ENCODE measurements at places on chromosomes 7 and 10. TPM values are rescaled to one million over a fixed set of nuclear protein-coding genes. Genes with fewer than 3 reads are reported as not detected.

The UTF1 gene
- total RNA-seq, result not detected

The PVRIG gene
- not detected for total RNA-seq

DNA sequence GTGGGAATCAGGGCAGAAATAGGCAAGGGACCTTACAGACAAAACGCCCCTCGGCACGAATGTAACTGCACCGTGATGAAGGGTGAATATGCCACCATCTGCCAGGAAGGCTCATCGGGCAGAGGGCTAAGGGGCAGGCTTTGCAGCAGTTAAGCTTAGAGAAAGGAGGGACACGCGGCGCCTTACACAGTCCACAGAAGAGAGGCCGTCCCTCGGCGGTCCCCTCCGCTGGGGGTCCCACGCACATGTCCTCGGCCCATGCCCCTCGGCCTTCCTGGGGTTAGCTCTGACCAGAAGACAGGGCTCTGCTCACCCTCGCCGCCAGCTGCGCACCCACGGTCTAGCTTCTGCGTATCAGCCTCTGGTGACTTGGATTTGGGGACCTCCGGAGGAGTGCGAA, 141.1 kb downstream of the DYNC2I1 start:
- no peak for DNase-seq

- DNase-seq, result no peak
Observed at GRCh38 chr7:45181991-45182855, 24.6 kb downstream of the RAMP3 start.

- no peak for DNase-seq
Observed at GRCh38 chr10:83218205-83218604, 921.1 kb upstream of the GHITM start.

DNA sequence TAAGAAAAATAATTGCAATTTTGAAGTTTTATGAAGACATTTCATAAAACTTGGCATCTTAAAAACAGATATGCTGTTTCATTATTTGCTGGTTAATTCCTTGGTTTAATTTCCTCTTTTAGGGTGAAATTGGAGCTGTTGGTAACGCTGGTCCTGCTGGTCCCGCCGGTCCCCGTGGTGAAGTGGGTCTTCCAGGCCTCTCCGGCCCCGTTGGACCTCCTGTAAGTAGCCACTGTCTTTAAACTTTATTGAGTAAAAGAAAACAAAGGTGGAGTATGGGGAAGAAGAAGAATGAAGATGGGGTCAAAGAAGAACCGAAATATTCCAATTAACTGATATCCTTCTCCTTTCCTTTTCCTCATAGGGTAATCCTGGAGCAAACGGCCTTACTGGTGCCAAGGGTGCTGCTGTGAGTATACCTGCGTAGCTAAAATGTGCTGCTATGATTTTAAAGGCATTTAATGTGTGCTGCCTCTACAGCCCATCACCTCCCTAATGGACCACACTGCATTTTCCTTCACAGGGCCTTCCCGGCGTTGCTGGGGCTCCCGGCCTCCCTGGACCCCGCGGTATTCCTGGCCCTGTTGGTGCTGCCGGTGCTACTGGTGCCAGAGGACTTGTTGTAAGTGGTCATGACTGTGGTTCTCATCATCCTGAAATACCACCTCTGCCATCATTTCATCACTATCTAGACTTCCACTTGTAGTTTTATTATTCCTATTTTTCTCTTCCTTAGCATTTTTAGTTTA, 14.7 kb downstream of the COL1A2 start:
- DNase-seq, result no peak

Measured in bronchial epithelial cell (primary cell).